LHCN-M2 (cell line): ENCODE measurements at places on chromosomes 2 and 18. TPM values are rescaled to one million over a fixed set of nuclear protein-coding genes. Genes with fewer than 3 reads are reported as not detected.

GPR45 gene
- total RNA-seq = not detected in 2 replicates

DNA sequence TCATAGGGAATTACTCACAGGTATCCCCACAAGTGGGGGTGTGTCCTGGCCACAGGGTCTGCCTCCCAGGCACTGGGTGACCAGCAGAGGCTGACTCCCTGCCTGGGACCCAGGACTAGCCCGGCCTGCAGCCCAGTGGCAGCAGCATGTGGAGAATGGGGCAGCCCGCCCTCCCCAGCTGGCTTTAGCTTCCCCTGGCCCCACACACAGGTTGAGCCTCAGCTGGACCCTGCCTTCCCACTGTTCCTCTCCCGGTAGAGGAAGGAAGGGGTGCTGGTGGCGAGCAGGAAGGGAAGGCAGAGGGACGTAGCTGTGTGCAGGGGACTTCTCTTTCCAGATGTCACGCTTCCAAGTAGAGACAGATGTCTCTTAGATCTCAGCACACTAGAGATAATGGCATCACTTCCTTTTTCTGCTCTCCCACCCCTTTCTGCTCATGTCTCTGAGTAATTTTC, 51.4 kb downstream of the EMILIN2 start:
- DNase-seq = peak; percentile 54

- DNase-seq = no peak
These were observed 669.3 kb downstream of the BCL11A start for GRCh38 chr2:59884166-59884565.

DNA sequence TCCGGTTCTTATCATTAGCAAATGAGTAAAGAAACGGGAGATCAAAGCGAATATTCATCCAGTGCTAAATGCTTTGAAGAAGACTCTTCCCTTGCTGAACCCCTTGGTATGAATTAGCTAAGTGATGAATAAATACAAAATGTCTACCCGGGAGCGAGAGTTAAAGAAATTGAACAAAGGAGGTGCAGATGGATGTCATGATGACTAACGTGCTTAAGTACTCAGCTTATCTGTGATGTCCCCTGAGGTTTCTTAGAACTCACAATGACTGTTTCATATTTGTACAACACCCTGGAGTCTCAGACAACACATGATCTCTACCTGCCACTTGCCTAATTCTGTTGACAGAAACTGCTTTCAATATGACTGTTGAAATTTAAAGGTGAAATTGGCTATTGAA, 148.5 kb downstream of the TMEM200C start:
- DNase-seq = no peak

COL4A4 gene
- not detected in 2 replicates for total RNA-seq

- DNase-seq = peak; percentile 76
These were observed 71.7 kb upstream of the TAF1B start for GRCh38 chr2:9771481-9772017.

- DNase-seq = no peak
These were observed 15.7 kb downstream of the MSH6 start for GRCh38 chr2:47798631-47799030.

DNA sequence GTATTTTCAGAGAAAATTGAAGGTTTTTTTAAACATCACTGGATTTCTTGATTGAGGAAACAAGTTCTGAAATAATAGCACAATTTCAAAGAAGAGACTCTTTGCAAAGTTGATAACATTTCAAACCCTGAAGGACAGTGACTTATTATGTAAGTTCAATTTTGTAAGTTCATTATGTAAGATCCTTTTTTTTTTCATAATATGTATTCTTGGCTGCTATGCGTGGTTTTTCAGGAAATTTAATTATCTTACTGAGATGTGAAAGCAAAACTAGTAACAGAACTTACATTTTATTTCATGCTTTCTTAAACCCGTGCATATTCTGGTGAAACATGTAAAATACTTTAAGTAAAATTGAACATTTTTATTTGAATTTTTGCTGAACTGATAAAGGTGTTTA, 65.4 kb downstream of the RIF1 start:
- DNase-seq = no peak

CNTNAP5 gene
- not detected in 2 replicates for total RNA-seq

AGPS gene
- total RNA-seq = 48.6 and 49.8 TPM in 2 replicates

DNA sequence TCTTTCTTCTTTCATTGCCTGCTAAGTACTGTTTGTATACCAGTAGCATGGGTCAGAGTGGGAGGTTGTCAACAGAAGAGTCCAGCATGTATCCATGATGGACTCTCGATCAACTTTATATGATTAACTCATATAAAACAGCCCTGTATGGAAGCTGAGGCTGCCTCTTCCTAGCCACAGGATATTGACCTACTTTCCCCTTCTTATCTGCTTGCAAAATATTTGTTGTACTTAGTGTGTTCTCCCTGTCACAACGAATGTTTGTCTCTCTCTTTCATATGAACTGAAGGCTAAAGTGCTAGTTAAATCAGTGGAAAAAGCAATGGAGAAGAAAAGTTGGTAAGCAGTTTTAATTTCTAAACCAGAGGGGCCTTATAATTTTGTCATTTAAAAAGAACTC, 17.8 kb downstream of the MYO1B start:
- DNase-seq = no peak

GPBAR1 gene
- total RNA-seq = 0.06 TPM in 1 of 2 replicates, not detected in the other

UPP2 gene
- not detected in 2 replicates for total RNA-seq

MDH1 gene
- 197 and 211 TPM in 2 replicates for total RNA-seq

IL36A gene
- total RNA-seq = not detected in 2 replicates

DNA sequence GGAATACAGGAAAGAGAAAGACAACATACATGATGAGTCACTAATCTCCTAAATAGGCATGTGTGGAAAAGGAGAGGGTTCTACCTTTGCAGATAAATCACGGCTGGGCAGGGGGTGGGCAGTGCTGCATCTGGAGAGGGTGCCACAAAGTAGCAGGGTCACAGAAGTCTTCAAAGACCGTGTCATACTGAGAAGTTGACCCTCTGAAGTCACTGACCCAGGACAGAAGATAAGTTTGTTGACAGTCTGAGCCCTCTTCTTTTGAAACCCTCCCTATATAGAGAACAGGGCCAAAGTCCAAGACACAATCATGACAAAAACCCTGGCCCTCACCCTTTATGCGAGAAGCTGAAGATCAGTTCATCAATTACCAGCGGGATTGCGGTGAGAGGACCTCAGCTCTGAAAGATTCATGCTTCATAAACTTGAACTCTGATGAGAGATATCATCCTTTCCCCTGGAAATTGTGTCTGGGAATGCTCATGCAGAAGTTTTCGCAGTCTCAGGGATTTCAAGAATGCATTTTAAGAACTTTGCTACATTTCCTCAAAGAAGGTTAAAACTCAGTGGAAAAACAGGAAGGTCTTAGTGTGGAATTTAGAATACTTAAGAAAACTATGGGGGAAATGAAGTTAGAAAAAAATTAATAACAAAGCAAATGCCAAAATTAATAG, 129.5 kb downstream of the FAM124B start:
- DNase-seq = no peak

DNA sequence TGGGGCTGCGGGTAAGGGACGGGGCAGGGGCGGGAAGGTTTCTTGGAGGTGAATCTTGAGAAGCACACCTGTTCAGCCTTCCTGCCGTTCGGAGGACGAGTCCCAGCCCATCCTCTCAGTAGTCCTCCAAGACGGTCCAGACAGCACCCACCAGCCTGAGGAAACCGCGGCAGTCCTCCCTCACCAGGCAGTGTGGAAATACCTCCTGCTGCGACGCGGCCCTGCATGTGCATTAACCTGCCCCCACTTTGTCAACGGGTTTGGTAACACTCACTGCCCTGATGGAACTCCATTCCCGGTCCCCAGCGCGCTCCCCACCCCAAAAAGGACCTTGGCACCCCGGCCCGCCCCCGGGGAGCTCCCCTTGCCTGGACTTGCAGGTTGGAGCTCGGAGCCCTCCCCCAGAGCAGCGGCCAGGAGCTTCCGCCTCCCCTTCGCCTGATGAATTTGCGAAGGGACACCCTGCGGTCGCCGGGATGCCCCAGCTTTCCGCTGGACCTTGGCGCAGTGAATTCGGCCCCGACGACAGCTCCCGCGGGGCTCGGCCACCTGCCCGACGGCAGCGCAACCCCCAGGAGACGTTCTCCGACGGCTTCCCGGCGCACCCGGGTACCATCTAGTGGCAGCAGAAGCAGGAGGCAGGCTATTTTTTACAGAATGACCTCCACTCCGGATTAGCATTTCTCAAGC, 31.5 kb downstream of the ACVR1C start:
- DNase-seq = peak; percentile 10

KLHL29 gene
- 3.2 and 5.2 TPM in 2 replicates for total RNA-seq

DNA sequence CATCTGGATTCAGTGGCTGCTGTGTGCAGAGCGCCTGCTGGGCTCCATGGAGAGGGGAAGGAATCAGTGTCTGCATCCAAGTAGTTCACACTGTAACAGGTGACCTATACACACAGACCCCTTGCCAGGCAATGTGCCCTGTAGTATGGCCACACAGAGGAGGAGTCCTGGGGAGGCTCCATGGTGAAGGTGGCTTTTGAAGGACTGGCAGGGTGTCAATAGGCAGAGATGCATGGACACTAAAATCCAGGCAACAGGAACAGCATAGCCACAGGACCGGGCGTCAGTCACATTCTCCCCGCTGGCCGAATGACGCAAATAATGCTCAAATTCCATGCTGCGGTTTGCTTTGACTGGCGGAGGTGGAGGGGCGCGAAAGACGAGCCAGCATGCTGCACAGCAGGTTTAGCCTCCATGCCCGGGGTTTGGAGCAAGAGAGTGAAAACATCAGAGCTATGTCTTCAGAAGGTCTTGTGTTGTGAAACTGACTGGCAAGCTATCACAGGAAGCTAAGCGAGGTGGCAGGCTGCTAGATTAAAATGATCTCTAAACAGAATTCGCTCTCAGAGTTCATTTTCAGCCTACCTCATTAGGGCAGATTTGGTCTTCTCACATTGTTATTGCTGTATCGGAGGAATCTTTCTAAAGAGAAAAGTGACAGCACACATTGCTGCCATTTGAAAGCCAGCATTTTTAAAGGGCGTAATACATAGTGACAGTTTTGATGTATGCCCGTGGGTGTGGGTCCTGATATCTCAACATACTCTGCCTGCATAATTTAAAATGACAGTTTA, 1.2 kb upstream of the CHMP1B start:
- DNase-seq = peak; percentile 76

DNA sequence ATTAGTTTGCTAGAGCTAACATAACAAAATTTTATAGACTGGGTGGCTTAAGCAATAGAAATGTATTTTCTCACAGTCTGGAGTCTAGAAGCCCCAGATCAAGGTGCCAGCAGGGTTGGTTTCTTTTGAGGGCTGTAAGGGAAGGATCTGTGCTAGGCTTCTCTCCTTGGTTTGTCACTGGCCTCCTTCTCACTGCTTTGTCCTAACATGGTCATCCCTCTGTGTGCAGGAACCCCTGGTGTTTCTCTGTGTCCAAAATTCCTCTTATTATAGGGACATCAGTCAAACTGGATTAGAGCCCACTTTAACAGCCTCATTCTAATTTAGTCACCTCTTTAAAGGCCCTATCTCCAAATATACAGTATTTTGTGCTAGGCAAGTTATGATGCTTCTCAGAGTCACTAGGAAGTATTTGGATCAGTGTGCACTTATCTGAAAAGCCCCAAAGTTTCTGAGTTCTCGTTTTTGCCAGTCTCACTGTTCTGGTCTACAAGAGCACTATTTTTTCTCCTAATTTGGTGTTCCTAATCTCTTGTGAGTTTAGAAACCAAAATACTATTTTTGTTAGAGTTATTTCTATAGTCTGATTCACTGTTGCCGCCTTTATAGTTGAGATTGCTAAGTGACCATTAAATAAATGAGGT, 29.0 kb downstream of the ZC3H6 start:
- no peak for DNase-seq
